Fibroblast of skin of right quadriceps (primary cell): ENCODE measurements at places on chromosomes 7 and 10.

GRCh38 chr7:49623943-49624342 is 149.5 kb upstream of the VWC2 start:
- DNase-seq, result no peak

GRCh38 chr10:124561206-124561605 is 99.6 kb downstream of the LHPP start:
- DNase-seq, result no peak

DNA sequence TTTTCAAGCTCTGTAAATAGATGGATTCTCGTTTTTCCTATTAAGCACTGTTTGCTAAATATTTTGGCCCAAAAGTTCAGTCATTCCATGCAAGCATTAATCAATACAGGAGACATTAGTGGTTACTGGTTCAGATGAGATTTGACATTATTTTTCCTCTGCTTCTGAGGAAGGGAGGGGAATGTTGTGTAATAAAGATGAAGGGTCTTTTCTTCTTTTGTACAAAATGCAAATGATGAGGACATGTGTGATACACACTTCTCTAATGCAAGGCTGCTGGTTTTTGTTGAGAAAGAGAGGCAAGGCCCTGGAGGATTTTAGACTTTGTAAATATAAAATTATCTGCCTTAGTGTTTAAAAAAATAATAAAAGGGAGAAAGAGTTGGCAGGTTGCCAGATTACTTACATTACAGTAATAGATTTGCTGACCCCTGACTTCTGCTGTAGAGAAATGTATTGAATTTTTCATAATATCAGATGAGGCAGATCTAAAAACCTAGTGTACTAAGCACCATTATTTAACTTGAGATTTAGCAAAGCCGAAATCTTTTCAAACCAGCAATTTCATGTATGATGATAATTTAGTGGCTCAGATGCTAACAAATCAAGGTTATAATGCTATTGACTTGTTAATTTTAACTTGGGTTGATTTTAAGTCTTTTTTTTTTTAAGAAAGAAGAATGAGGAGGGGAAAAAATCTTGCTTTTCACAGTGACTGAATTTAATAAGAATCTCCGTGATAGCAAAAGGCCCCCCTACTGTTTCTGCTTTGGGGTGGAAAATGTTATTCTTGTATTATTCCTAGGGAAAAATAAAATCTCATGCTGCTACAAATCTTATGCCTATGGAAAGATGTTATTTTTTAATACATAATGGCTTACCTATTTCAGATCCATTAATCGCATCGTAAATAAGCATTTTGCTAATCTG is 180.1 kb downstream of the ARID5B start:
- no peak for DNase-seq

DNA sequence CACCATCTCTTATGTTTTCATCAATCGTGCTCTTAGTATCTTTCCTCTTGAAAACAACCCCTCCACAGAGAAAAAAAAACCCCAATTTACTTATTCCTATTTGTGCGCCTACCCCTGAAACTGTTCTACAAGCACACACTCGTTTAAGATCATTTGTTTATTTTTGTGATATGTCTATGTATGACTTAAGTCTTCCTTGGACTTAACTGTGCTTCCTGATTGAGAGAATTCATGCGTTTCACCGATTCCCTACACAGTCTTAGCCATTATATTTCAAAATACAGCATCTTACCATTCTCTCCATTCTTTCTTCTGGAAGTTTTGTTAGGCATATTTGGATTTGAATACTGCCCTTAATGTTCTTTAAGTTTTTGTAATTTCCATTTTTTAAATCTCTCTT is 159.4 kb downstream of the MLLT10 start:
- no peak for DNase-seq

- DNase-seq, result no peak
Observed at GRCh38 chr7:114432061-114432460, 17.4 kb downstream of the FOXP2 start.

- no peak for DNase-seq
Observed at GRCh38 chr7:148442933-148443332, 147.6 kb upstream of the C7orf33 start.

GRCh38 chr10:132173185-132173584 is 13.6 kb upstream of the DPYSL4 start:
- no peak for DNase-seq

DNA sequence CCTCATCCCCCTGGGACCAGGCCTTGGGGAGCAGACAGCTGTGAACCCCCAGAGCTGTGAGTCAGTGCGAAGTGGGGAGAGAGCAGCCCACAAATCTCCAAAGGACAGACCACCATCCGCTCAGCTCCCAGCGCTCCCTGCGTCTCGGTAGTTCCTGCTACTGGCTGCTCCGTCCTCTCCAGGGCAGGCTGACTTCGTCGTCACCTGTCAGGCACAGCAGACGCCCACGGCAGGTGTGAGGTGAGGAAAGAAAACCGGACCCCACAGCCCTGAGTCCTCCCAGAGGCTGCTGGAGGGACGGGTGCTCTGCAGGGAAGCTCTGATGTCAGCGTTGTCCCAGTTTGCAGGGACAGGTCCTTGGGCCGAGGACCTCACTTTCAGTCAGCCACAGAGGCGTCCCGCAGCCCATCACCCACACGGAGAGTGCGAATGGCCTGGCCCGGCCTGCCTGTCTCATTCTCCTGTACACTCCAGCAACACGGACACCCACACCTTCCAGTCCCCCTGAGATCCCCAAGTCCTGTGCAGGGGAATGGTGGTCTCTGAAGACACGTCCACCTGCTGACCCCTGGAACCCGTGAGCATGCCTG is 95.2 kb downstream of the DNAJB6 start:
- no peak for DNase-seq

DNA sequence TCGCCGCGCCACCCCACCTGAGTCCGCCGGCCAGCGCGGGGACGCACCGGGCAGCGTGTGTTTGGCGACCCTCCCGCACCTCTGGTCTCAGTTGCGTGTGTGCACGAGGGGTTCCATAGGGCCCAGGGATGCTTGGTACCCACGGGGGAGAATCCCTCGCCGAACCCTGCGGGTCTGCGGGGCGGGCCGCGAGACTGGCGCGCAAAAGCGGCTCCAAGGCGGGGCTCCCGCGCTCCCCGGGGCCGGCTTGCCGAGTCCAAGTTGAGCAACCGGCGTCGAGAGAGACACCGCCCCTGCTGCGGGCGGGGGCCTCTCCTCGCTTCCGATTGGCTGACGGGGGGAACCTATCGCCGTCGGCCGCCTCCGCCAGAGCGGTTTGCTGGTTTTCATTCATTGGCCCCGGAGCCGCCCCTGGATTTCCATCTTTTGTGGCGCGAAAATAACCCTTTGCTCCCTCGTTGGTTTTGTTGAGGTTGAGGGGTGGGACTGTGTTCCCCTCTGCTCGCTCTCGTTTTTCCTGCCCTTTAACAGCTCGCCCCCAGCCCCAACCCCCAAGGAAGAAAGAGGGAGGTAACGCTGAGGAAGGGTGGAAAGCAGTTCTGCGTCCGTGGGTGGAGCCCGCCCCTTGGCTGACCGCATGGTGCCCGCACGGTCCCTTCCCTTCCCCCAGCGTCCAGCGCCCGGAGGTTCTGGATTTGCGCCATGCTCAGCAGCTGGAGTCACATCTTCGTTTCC is 4.0 kb upstream of the IGF2BP3 start:
- peak; percentile 97 for DNase-seq

- peak; percentile 26 for DNase-seq
Observed at GRCh38 chr10:113362645-113363091, 190.2 kb upstream of the HABP2 start.

GRCh38 chr10:21500578-21500910 is 24.9 kb downstream of the SKIDA1 start:
- no peak for DNase-seq

- DNase-seq, result peak; percentile 63
Observed at GRCh38 chr7:44791278-44792219, 4.9 kb upstream of the PPIA start.

DNA sequence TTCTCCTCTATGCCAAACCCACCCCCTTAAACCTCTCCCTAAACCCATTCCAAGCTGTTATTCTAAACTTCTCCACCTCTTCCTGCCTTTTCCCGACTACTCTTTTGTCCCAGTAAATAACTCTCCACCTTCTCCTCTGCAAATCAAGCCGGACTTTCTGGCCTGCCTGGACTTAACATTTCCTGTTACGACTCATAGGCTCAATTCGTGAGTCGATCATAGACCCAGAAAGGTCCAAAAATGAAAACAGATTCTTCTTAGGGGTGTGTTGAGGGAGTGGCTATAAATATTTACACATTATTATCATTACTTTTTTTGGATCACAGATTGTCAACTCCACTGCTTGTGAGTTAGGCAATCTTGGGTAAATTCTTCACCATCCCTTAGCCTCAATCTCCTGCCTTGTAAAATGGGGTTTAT is 59.0 kb upstream of the HABP2 start:
- DNase-seq, result peak; percentile 79

GRCh38 chr7:99243751-99244337 is 28.8 kb upstream of the MYH16 start:
- DNase-seq, result no peak

DNA sequence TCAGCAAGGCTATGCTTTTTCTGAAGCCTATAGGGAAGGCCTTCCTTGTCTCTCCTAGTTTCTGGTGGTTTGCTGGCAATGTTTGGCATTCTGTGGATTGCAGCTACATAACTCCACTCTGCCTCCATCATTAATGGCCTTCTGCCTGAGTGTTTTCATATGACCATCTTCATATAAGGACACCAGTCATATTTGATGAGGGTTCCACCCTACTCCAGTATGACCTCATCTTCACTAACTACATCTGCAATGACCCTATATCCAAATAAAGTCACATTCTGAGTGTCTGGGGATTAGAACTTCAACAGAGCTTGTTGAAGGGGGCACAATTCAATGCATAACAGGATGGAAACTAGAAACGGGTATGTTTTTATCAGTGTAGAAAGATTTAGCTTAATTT is 22.1 kb downstream of the CAV1 start:
- peak; percentile 49 for DNase-seq

GRCh38 chr10:52965509-52965908 is 192.9 kb upstream of the MBL2 start:
- DNase-seq, result no peak

GRCh38 chr10:115706026-115706425 is 567.0 kb downstream of the GFRA1 start:
- DNase-seq, result peak; percentile 22

GRCh38 chr10:24468281-24468751 is 255.4 kb downstream of the ARHGAP21 start:
- no peak for DNase-seq

- no peak for DNase-seq
Observed at GRCh38 chr7:130367836-130368746, 12.2 kb upstream of the CPA1 start.

- DNase-seq, result no peak
Observed at GRCh38 chr7:50828116-50828515, 45.4 kb upstream of the GRB10 start.

DNA sequence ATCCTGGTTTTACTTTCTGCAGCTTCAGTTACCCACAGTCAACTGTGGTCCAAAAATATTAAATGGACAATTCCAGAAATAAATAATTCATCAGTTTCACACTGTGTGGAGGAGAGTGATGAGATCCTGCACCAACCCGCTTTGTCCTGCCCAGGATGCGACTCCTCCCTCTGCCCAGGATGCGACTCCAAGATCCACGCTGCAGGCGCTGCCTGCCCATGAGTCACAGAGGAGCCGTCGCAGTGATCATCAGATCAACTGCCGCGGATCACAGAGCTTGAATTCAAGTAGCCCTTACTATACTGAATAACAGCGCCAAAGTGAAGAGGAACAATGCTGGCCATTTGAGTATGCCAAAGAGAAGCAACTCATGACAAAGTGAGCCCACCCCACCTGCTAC is 61.5 kb downstream of the GRB10 start:
- DNase-seq, result no peak

DNA sequence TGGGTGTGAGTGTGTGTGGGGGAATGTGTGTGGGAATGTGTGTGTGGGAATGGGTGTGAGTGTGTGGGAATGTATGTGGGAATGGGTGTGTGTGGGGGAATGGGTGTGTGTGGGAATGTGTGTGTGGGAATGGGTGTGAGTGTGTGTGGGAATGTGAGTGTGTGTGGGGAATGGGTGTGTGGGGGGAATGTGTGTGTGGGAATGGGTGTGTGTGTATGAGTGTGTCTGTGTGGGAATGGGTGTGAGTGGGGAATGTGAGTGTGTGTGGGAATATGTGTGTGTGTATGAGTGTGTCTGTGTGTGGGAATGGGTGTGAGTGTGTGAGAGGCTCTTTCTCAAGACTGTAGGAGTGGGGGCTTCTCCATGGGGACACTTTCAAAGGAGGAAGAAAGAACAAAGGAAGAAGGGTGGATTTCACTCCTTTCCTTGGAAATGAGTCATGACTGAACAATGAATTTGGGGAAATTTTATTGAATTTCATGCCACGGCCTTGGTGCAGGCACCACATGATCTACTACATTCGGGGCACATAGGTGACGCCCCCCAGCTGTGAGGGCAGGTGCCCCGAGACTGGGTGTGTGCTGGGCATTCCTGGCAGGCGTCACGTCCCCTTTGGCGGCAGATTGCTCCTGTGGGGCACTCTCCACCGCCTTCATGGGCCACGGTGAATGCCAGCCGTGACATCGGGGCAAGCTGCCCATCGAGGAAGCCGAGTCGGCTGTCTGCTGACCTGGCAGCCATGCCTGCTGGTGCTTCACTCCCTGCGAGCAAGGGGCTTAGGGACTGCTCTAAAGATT is 88.8 kb upstream of the INSIG1 start:
- DNase-seq, result peak; percentile 63

DNA sequence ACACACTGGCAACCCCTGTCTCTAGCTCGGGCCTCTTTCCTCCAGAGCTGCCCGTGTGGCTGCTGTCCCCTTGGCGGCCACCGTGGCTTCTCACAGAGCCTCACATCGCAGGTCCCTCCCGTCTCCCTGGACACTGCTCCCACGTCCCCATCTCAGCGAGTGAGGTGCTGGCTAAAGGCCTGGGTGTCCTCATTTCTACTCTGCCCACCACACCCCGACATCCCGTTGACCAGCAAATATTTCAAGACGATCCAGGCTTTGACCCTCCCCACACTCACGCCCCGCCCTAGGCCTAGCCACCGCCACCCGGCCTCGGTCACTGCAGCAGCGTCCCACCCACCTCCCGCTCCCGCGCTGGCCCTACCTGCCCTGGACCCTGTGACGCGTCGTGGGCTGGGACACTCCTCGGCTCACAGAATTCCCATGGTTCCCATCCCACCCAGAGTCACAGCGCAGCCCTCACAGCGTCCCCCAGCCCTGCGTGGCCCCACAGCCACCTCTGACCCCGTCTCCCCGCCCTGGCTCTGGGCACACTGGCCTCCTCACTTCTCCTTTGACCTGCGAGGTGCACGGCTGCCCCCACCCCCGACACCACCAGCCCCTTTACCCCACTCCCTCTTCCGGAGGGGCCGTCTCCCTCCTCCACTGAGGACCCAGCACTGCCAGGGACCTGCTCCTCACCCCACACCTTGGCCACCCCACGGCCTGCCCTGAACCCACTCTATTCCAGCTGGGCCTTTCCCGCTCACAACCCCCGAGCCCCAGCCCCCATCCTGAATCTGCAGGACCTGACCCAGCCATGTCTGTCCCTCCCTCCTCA is 6.9 kb downstream of the ADAP1 start:
- no peak for DNase-seq

DNA sequence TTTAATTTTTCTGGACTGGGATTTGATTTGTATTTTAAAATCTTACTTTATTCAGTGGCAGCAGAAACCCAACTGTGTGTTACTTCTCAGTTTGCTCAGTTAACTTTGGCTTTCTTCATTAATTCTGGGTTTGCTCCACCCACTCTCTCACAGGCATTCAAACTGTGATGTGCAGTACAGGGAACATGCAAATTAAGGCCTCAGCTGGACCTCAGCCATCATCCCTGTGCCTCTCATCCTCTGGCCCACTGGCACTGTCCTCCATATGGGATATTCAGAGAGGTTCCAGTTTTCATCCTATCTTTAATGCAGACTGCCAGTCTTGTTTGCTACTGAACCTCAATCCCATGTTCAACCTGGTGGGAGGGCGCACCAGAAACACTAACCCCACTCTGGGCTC is 743.4 kb upstream of the IGFBP3 start:
- no peak for DNase-seq

- no peak for DNase-seq
Observed at GRCh38 chr7:140054751-140055150, 8.0 kb downstream of the PARP12 start.
